GM18507 (cell line): ENCODE measurements at places on chromosomes 13 and 19.

DNA sequence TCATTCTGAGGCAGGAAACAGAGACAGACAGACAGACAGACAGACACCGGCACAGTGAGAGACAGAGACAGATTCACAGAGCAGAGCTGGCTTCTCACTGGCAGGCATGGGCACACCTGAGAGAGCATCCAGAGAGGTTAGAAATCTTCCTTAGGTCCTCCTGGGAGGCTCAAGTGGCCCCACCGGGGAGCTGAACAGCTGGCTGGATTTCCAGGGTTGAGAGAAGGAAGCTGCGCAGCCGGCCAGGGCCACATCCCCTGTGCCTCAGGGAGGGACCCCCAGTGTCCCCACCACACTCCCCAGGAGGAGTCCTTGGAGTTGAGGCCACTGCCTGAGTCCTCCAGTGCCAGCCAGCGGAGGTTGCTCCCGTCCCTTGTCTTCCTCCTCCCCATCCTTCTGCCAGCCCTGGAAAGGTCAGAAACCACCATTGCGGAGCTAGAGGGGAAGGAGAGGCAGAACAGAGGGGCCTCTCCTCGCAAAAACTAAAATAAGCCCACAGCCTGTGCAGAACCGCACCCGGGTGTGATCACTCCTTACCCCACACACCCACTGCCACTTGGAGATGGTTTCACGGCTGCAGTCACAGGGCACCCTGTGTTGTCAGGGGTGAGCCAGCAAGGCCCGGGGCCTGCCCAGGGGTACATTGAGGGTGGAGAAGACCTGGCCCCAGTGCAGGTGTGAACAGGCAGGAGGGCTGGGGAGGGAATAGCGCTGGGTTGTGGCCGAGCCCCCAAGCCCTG is 4.2 kb downstream of the FFAR3 start:
- no peak for DNase-seq

DNA sequence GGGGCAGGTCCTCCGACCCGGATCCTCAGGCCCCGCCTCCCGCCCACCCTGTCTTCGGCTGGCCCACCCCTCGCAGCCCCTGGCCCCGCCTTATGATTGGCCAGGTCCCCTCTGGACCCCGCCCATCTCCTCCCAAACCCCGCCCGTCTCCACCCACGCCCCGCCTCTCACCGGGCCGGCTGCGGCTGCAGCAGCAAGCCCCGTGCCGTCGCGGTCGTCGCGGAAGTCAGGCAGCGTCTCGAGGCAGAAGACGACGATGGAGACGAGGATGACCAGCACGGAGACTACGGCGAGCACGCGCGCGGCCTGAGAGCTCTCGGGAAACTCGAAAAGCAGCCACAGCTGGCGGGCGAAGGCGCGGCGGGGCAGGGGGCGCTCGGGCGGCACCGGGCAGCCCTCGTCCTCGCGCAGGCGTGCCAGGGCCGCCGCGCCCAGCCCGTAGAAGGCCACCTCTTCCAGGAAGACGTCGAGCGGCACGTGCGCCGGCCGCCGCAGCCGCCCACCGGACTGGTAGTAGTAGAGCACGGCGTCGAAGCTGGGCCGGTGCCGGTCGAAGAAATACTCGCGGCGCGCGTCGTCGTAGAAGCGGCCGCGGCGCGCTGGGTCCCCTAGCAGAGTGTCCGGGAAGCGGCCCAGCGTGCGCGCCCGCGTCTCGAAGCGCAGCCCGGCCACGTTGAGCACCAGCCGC is 495 bp downstream of the KCNA7 start:
- no peak for DNase-seq

DNA sequence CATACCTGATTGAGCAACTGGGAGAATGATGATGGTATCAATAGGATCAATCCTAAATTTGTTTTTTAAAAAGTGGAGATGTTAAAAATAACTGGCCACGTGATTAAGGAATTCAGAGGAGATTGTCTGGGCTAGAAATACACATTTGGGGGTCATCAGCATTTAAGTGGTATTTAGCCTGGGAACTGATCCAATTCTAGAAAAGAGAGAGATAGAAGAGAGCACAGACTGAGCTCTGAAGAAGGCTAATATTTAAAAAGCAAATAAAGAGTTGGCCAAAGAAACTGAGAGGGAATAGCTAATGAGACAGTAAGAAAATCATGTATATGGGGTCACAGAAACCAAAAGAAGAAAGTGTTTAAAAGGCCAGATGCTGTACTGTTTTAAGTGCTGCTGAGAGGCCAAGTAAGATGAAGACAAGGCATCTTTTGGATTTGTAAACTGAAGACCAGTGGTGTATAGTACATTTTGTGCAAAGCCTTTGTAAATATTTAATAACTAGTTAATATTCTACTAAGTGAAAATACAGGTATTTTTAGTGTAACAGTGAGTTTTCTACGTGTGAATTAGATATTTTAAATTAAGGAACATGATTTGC is 40.2 kb downstream of the UBL3 start:
- no peak for DNase-seq

- DNase-seq = no peak
Measured at GRCh38 chr13:102177431-102177830, 224.4 kb downstream of the FGF14 start.

GRCh38 chr19:6279620-6279930 is 200 bp downstream of the MLLT1 start:
- DNase-seq = no peak

DNA sequence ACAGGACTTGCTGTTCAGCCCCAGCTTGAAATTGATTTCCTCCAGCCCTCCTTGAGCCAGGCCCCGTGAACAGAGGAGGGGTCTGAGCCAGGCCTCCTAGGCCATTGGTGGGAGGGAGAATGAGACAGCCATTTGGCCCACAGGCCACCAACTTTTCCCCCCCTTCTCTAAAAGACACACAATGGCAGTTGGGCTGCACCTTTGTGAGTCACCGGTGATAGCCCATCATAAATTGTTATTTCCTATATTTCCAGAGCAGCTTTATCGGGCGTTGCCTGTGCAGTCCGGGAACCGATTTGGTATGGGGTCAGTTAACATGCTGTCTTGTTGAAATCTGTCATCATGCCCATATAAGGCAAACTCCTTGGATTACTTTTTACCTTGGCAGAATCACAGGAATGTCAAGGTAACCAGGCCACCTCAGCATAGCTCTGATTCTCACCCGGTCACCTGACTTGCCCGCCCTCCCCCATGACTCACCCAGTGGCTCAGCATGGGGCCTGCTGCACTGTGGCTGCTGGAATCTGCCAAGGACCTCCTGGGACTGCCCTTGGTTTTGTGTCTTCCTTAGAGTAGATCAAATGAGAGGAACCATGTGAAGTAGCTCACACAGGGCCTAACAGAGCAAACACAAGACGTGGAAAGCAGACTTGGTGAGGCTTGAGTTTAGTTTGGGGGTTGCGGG is 36.1 kb downstream of the ACTN4 start:
- no peak for DNase-seq

DNA sequence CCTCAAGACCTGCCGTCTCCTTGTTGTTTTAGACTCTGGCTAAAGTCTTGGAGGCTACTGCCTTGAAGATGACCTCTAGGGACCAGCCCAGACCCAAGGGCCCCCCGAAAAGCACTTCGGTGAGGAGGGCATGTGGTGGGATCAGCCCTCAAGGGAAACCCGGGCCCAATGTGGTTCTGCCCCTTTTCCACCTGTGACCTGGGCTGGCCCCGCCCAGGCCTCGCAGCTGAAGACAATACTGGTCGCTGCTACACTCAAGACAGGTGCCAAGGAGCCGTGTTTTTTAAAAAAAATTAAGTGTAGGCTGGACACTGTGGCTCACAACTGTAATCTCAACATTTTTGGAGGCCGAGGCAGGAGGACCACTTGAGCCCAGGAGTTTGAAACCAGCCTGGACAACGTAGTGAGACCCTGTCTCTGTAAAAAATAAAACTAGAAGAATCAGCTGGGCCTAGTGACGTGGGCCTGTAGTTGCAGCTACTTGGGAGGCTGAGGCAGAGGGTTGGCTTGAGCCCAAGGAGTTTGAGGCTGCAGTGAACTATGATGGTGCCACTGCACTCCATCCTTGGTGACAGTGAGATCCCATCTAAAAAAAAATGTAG is 903 bp downstream of the TLE6 start:
- DNase-seq = no peak

DNA sequence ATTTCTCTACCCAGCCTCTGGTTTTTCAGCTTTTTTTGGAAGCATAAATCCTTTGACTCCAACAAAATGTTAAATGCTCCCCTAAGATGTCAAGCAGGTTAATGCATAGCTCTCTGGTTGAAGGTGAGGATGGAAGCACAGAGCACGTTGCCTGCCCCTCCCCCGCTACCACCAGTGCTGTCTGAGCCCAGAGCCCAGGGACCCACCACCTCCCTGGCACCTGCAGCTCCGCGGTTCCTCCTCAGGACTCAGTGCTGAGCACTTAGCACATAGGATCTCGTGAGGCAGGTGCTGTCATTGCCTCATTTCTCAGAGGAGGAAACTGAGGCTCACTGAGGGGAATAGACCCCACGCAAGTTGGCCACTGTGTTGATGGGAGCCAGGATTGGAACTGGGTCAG is 48.6 kb downstream of the DPF1 start:
- no peak for DNase-seq

GRCh38 chr19:41784312-41784711 is 12.1 kb upstream of the CEACAM3 start:
- no peak for DNase-seq

- no peak for DNase-seq
Measured at GRCh38 chr19:47595944-47596343, 13.0 kb upstream of the BICRA start.

DNA sequence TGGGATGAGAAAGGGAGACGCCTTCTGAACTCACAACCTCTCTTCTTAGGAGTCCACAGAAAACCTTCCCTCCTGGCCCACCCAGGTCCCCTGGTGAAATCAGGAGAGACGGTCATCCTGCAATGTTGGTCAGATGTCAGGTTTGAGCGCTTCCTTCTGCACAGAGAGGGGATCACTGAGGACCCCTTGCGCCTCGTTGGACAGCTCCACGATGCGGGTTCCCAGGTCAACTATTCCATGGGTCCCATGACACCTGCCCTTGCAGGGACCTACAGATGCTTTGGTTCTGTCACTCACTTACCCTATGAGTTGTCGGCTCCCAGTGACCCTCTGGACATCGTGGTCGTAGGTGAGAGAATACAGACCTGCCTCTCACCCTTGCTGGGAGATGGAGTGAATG is 3.3 kb downstream of the KIR3DL3 start:
- DNase-seq = no peak

DNA sequence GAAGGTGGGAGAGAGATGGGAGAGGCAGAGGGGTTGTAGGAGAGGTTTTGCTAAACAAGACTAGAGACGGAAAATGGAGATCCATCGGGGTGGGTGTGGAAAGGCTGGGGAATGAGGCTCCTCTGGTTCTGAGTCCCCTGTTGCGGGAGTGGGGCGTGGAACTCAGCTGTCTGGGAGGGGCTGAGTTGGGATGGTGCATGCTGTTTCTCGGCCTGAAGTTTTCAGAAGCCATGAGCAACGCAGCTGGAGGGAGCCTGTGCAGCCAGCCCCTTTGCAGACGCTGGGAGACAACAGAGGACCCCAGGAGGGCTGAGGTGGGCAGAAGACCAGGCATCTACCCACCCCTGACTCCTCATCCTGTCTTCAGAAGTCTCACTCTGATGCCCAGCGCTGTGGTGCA is 7.4 kb upstream of the GIPR start:
- no peak for DNase-seq

DNA sequence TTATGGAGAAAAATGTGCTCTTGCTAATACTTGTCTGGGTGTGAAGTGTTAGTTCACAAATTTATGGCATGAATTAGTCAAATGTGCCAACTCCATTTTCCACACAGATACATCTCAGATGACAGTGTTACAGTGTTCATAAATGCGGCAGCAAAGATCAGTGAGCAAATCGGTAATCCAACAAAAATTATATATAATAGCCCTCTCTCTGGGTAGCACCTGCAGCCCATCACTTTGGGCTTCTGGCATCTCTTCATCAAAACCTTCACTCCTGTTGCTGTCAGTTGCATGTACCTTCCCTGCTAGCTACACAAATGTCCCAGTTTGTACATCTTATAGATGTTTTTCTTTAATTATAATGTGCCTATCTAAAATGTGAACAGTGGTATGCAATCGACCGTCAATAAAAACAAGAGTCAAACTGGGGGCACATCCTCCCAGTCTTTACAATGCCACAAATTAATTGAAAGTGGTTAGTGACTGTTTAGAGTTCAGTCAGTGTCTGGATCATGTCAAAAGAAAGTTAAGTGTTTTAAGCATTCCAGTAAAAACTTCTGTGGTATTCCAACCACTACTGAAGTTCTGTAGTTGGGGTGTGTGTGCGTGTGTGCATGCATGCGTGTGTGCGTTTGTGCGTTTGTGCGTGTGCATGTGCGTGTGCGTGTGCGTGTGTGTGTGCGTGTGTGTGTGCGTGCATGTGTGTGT is 448.9 kb downstream of the DCT start:
- DNase-seq = no peak

- DNase-seq = no peak
Measured at GRCh38 chr19:38684078-38684861, 36.8 kb downstream of the ACTN4 start.

GRCh38 chr13:85366759-85367417 is 432.3 kb downstream of the SLITRK6 start:
- no peak for DNase-seq

GRCh38 chr19:3983936-3984583 is 1.2 kb downstream of the EEF2 start:
- no peak for DNase-seq

DNA sequence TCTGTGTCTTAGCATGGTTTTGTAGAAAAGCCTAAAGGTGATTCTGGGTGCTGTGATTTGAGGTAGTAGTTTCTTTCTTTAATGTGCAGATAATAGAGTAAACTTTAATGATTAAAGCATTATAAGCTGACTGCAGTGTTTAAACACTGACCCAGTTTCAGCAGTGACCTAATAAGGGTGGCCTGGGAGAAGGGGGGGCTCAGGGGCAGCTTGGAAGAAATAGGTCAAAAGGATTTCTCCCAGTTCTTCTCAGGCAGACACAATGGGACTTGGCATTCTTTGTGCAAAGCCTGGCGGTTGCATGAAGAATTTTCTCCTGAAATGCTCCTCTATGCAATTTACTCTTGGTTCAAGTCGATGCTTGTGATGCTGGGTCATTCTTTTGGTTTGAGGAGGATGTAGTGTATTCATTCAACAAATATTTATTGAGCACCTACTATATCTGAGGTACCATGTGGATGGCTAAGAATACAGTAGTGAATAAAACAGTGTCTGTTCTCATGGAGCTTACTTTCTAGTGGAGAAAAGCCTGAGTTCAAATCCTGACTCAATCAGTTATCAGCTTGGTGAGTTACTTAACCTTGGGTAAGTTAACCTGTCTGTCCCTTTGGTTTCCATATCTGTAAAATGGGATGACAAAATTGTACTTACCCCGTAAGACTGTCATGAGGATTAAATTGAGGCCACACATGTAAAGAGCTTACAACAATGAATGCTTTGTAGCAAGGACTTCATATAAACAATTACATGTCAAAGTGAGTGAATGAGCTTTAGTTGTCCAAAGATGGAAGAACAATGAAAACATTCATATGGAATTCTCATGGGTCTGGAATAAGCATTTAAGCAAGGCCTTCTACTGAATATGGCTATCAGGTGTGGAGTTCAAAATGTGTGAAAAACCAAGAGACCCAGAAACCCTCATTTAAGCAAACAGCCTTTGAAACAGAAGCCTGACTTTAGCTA is 210.2 kb downstream of the KCNRG start:
- DNase-seq = no peak
